ENCODE measurements at places on chromosomes 13 and 19.
A peak's percentile ranks its signal among the peaks of the same experiment; 100 is the strongest.

- peak; percentile 51 for DNase-seq
These were observed 1.6 kb upstream of the KLK10 start for GRCh38 chr19:51020988-51021651.

DNA sequence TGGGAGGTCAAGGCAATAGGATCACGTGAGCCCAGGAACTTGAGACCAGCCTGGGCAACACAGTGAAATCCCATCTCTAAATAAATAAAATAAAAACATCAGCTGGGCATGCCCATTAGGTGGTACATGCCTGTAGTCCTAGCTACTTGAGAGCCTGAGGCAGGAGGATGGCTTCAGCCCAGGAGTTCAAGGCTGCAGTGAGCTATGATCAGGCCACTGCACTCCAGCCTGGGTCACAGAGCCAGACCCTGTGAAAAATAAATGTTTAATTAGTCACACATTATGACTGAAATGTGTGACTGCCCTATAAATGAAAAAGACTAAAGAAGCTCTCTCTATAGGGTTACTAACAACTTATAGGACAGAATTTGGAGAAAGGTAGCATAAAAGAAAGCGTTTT is 37.7 kb downstream of the USP12 start:
- no peak for DNase-seq

DNA sequence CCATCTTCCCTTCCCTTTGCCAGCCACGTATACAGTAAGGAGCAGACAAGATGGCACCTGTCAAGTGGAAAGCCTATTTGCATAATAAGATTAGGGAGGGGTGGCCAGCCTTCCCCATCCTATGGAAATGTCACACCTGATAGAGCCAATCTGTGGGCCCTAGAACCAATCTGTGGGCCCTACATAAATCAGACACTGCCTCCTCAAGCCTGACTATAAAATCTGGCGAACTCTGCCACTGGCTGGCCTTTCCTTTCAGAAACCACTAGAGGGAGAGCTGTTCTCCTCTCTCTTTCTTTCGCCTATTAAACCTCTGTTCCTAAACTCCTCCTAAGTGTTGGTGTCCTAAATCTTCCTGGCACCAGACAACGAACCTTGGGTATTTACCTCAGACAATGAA is 231.5 kb upstream of the KLHL1 start:
- DNase-seq = no peak

DNA sequence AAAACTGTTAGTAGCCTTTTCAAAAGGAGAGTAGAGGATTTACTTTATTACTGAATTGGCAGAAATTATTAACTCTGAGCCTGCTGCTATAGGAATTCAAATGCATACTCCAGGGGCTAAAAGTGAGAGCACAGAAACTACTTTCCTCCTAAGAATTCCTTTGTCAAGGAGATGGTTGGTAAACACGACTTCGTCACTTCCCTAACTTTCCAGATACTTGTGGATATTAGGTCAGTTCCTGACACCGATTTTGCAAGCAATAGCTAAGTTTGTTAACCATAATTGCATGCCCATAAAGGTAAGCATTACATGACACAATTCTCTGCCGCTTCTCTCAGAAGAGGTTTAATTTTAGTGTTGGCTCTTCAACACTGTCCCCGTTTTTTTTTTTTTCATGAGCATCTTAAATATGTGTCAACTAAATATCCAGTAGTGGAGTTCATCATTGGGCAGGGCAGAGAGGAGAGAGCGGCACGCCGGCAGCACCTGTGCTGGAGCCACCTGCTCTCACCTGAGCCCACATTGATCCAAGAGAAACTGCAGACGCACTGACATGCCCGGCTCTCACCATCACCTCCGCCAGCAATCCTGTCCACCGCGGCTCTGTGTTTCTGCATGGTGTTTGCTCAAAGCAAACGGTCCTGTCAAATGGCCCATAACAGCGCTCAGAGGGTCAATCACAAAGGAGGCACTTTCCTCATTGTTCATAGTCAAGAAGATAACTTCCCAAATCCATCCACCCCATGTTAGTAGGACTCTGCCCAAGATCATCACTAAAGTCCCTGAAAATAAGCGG is 2.6 kb downstream of the MED26 start:
- no peak for DNase-seq

GRCh38 chr13:111049791-111050538 is 65.1 kb upstream of the ARHGEF7 start:
- no peak for DNase-seq

DNA sequence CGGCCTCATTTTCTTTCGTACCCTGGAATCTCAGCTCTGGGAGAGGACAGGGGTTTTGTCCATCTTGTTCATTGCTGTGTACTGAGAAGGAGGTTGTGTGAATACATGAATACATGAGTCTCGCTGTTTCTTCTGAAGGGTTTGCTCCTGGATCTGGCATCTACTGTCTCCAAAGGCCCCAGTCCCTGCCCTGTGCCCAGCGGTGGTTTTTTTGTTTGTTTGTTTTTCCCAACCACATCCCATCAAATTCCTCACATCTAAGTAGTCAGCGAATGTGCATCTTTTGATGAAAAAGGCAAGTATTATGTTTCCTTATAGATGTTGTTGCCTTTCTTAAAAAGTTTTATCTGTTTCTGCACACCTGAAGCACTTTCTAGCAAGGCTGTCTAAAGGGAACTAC is 12.5 kb downstream of the DCAF15 start:
- peak; percentile 51 for DNase-seq

DNA sequence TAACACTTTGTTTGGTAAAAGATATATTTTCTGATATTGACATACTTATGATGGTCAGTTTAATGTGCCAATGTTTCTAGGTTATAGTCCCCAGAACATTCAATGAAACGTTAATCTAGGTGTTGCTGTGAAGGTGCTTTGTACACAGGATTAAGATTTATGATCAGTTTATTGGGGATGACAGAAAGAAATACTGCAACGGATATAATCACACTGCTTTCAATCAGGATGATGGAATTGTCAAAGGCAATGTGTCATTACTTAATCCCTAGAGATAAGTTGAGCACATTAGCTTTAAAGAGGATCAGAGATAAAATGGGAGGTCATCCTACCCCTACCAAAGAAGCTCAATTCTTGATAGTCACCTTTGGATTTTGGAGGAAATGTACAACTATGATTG is 12.4 kb upstream of the SIGLEC12 start:
- DNase-seq = no peak

DNA sequence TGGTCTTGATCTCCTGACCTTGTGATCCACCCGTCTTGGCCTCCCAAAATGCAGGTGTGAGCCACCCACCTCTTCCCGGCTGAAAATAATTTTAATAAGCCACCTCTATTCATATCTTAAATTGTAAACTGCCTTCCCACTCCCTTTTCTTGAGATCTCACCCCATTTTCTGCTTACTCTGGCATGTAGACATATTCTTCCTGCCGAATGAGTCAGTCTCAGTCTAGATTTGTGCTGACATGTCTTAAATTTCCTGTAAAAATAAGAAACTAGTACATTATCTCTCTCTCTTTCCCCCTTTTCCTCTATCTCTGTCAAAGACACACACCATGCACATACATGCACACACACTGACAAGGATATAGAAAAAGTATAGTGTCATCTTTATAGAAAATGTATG is 60.9 kb downstream of the THSD1 start:
- DNase-seq = peak; percentile 31

- peak; percentile 17 for DNase-seq
These were observed 17.5 kb upstream of the MEIS3 start for GRCh38 chr19:47436712-47437401.

GRCh38 chr13:60655256-60655655 is 258.2 kb downstream of the TDRD3 start:
- peak; percentile 13 for DNase-seq

DNA sequence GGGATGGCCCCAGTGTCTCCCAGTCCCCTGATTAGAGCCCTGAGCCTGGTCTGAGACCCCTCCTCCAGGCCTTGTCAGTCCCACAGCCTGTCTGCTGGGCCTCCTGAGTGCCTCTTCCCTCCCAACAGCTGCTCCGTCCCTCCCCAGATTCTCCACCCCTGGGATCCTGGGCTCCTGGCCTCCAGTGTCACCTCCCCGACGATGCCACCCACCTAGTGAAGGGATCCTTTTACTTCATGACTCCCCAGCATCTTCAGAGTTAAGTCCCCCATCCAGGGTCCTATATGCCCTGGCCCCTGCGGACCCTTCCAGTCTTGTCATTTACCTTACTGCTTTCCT is 4.4 kb upstream of the PRX start:
- DNase-seq = no peak

DNA sequence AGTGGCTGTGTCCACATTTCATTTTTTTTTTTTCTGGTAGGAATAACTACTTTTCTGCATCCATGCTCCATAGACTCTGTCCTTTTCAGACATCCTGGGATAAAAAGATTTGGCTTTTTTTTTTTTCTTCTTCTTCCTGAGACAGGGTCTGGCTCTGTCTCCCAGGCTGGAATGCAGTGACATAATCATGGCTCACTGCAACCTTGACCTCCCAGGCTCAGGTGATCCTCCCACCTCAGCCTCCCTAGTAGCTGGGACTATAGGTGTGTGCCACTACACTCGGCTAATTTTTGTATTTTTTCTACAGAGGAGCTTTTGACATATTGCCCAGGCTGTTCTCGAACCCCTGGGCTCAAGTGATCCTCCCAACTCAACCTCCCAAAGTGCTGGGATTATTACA is 4.1 kb upstream of the ICAM3 start:
- no peak for DNase-seq

GRCh38 chr13:47109028-47109427 is 212.2 kb upstream of the HTR2A start:
- no peak for DNase-seq

GRCh38 chr13:49063011-49063410 is 87.3 kb downstream of the FNDC3A start:
- no peak for DNase-seq

- DNase-seq = no peak
These were observed 482.5 kb upstream of the SPRY2 start for GRCh38 chr13:80823472-80823871.

DNA sequence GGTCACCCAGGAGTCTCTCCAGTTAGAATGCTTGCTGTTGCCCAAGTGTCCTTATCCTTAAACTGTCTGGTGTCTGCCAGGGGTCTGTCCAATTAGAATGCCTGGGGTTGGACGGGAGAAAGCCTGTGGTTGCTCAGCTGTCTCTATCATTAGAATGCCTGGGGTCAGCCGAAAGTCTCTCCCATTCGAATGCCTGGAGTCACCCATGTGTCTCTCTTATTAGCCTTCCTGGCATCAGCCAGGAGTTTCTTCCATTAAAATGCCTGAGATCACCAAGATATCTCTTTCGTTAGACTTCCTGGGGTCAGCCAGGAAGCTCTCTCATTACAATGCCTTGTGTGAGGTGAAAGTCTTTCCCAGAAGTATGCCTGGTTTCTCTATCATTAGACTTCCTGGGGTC is 1521.0 kb downstream of the UQCRFS1 start:
- no peak for DNase-seq

GRCh38 chr13:80047406-80047805 is 293.5 kb downstream of the SPRY2 start:
- DNase-seq = peak; percentile 62

DNA sequence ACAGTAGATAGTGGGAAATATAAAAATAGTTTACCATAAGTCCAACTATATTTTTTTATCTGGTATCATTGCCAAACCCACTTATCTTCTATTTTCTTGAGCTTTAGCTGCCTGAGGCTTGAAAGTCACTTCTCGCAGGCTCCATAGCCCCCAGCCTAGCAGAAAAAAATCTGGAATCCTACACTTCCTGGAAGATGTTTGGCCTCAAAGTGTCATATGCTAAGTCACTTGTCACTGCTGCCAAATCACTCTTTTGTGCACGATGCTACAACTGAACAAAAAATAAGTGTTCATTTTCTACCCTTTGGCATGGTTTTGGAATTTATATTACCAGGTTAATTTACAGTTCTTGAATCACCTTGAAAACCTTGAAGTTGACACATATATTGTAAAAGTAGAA is 612.5 kb upstream of the ATXN8OS start:
- no peak for DNase-seq

- DNase-seq = no peak
These were observed 7.9 kb downstream of the TICAM1 start for GRCh38 chr19:4823577-4823976.
